ENCODE measurements at places on chromosomes 1 and 21.

- DNase-seq = no peak
Measured at GRCh38 chr1:172224871-172225270, 195.6 kb upstream of the C1orf105 start.

DNA sequence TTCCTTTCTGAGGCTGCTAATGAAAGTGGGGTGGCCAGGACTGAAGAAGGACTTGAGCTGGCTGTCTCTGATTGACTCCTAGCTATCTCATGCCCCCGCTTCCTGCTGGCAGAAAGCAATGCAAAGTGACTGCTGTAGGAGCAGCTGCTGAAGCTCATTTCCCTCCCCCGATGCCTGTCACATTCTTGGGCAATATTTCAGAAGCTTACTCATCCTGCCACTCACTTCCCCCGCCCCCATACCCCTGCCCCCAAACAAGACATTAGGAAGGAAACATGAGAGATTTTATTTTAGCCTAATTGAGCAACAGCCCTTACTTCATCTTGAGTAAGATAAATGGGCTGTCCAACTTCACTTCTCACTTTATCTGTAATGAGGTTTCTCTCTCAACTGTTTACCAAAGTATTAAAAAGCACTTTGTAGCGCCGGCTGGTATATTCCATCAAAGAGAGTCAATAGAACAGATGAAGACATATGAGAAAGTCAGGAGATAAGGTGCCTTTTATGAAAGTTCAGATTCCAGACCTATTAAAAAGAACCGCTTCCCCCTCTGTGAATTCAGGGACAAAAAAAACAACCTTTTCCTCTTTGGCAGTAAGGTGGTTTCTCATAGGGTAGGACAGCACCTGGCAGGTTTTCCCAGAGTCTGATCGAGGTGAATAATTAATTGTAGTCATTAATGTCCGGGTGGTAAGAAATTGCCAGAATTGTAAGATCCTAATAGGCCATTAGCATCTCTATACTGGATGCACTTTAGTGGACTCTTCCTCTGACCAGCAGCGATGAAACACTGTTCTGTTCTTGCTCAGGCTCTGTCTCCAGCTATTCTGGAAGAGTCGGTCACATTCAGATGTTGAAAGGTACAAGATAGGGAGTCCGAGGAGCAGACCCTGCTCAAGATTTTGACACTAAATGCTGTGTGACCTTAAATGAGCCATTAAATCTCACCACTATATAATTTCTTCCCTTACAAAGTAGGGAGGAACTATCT, 70.2 kb downstream of the SH3GLB1 start:
- DNase-seq = peak; percentile 73

DNA sequence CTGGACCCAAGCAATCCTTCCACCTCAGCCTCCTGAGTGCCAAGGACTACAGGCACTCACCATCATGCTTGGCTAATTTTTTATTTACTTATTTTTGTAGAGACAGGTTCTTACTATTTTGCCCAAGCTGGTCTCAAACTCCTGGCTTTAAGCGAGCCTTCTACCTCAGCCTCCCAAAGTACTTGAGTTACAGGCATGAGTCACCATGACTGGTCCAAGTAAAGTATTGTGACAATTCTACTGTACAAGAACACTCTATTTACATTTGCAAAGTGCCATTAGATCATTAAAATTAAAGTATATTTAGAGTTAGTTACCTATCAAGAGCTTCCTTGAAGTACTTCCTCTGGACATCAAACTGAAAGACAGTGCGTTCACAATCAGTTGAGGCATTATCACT, 44.8 kb downstream of the NRDC start:
- DNase-seq = no peak

DNA sequence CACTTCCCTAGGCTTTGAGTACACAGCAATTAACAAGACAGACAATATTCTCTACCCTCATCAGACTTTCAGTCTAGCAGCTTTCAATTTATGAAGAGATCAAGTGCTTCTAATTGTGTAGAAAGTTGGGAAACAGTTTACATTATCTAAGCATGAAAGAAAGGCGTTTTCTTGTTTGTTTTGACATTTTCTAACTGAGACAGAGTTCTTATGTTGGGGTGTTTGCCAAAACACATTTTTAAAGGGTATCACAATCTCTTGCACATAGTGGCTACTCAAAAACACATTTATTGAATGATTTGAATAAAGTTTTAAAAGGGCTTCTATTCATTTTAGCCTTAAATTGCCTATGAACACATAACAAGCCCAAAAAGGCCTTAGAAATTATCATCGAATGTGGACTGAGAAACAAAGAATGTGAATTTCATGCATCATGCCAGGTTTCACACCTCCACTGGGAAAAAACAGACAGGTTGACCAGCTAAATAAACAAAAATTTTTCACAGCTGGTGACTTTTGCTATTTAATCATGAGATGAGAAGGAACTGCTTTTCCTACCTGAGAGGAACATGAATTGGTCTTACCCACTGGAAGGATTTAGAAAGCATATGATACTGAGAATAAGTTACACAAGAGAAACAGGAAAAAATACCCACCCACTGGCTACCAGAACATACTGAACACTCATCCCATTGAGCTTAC, 394.5 kb upstream of the PKN2 start:
- DNase-seq = no peak

DNA sequence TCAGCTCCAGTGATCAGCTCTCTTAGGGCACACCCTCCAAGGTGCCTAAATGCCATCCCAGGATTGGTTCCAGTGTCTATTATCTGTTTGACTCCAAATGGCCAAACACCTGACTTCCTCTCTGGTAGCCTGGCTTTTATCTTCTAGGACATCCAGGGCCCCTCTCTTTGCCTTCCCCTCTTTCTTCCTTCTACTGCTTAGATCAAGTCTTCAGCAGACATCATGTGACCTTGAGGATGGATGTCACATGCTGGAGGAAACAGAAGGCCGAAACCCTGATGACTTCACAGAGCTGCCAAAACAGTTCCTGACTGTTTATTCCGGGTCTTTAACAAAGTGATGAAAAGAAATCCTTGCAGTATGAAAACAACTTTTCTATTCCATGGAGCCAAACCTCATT, 24.4 kb upstream of the WDR26 start:
- no peak for DNase-seq

GRCh38 chr1:113768916-113769600, 9.8 kb upstream of the PHTF1 start:
- DNase-seq = no peak

GRCh38 chr1:116111524-116112021, 374 bp downstream of the MAB21L3 start:
- DNase-seq = no peak

- peak; percentile 61 for DNase-seq
Measured at GRCh38 chr21:17818186-17819113, 706 bp downstream of the C21orf91 start.

GRCh38 chr1:2229037-2229864, 1.1 kb downstream of the SKI start:
- peak; percentile 84 for DNase-seq

DNA sequence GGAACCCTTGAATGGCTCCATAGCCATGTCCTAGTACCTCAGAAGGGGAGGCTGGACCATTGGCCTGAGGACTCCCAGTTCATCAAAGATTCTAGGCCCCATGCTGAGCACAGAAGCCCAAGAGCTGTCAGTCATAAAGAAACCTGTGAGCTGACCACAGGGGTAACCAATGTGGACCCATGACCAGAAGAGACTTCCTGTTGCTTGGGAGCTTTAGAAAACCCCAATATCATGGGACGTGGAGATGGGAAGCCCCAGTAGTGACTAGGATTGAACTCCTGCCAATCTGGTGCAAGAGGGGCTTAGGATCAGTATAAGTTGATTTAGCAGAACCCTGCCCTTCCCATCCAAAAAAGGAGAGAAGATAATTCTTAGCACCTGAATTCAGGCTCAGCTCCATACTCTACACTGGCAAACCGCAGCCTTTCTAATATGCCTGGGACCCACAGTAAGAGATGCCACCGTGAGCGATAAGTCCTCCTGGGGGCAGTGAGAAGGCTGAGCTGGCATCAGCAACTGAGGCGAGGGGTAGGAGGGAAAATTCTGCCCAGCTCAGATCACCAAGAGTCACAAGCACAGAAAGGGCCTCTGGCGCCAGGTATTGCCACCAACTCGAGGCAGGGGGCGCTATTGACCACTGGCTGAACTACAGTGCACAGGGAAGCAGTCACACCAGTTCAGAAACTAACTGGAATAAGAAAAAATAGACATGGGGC, 108.9 kb downstream of the CAPN8 start:
- peak; percentile 74 for DNase-seq

DNA sequence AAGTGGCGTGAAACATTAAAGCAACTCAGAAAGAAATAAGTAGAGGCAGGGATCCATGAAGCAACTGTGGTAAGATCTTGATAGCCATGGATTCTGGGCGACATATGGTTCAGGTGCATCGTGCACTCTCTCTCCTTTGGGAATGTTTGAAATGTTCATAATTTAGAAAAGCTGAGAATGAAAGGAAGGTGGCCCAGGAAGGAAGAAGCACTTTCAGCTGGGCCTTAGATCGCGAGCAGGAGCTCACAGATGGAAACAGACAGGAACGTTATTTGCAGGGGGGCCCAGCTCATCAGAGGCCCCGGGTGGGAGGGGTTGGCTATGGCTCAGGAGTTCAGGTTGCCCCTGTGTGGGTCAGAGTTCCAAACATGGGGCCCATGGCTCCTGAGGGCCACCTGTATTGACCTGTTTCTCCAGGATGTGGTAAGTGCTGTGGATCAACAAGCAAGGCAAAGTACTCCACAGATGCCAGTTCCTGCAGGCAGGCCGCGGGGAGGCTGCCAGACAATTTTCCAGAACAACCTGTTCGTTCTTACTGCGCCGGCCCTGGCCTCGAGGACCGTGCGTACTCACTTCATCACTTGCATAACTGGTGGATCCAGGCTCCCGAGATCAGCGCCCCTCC, 253.2 kb downstream of the TOMM20 start:
- DNase-seq = peak; percentile 89

GRCh38 chr1:1852619-1853414, 38.1 kb downstream of the GNB1 start:
- no peak for DNase-seq

DNA sequence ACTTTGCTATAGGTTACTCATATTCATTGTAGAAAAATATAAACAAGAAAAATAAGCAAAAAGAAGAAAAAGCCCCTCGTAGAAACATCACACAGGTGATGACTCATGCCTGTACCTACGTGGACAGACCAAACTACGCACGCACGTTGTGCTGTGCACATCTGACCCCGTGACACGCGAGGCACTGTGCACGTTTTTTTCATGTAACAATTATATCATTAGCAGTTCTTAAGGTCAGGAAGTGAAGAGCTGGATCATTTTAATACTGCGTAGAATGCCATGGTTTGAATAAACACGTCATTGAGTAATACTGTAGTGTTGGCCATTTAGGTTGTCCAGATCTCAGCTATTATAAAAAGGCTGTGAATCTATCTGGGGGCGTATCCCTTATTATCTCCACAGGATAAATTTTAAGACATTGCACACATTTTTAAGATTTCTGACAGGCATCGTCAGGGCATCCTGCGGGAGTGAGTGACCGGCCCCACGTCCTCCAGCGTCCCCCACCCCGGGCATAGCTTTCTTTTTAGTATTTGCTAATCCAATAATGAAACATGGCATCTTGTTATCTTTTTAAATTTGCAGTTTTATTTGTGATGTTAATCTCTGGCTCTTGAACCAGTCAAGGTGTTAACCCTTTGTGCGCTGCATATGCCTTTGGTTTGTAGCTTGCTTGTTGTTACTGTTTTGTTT, 23.4 kb upstream of the ADARB1 start:
- no peak for DNase-seq

DNA sequence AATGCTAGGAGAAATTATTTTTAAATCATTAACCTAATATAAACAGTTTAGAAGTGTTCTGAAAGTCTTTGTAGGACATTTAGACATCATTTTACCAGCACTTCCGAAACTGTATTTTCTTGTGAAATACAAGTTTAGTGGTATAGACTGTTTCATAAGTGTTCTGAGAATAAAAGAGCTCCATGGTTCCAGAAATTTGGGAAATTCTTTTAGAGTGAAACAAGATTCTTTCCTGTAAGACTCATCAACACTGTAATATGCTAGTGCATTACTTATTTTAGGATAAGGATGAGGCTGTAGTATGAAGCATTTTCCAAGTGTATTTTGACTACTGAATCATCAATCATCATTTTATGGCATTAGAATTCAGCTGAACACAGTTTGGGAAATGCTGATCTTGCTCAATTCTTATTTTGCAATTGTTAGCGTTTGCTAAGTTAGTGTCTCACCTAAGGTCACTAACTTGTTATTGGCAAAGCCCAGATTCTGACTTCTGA, 73.4 kb downstream of the CEP350 start:
- no peak for DNase-seq

DNA sequence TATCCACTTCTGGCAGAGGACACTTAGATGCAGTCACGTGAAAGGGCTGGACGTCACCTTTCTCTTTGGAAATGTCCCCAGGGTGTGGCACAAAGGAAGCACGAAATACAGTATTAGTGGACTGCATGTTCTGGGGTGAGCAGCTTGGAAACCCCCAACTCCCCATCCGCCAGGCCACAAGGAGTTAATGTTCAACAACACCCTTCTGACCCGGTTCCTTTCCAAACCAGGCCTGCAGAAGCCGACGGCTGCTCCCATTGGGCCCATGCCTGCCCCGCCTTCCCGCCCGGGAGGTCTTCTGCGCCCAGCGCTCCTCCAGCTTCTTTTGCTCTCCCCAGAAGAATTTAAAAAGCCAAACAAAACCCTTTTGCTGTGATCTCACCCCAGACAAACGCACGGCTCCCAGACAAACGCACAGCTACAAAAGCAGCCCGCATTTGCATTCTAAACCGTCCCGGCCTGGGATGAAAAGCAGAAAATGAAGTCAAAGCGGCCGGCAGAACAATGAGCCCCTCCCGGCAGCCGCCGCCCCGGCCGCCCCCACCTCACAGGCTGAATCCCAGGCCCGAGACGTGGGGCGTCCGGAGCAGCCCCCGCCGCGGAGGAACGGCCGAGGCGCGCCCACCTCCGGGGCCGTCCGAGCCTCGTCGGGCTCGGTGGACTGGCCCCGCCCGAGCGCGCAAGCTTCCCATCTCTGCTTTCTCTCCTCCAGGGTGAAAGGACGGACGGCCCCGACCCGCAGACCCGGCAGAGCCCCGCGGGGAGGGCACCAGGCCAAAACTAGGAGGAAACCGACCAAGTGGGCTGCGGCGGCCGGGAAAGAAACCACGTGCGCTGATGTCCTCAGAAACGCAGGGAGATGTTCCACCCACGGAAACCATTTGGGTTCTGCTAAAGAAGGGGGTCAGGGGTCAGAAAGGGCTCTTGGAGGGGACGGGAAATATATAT, 101.9 kb downstream of the PLPP3 start:
- DNase-seq = peak; percentile 79
